Neural progenitor cell (in vitro differentiated cells): ENCODE measurements at places on chromosomes 1 and 21. TPM values are rescaled to one million over a fixed set of nuclear protein-coding genes. Genes with fewer than 3 reads are reported as not detected.

DNA sequence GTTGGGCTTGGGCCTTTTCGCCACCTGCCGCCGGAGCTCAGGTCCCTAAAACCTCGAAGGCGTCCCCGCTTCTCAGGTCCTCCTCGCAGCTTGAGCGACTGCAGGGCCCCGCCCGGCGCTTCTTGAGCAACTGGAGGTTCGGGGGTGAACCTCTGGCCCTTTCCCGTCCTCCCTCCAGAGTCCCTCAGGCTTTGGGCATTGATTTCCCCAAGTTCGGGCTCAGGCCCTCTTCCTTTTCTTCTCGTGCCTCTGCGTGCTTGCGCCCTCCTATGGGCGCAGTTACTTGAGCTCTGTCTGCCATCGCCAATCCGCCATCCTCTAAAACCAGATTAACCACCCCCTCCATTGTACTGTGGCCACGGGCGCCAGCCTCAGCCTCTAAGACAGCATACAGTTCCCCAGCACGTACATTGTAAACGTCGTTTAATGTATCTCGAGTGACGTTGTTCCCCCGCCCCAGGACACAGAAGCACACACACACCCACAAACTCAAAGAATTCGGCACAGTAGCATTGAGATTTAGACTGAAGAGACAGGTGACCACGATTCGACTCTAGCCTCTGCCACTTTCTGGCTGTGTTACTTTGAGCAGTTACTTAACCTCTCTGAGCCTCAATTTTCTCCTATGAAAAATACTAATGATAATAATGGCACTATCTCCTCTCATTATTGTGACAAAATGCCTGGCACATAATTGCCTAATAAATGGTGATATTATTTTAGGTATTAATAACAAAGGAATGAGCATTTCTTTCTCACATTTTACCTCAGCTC is 22.6 kb downstream of the BTG2 start:
- H3K4me3 ChIP-seq, result peak overlapping the region; percentile 38
- peak overlapping the region; percentile 95 for H3K27ac ChIP-seq

- H3K27ac ChIP-seq, result no peak overlapping the region
- no peak for DNase-seq
- no peak overlapping the region for H3K4me3 ChIP-seq
- no peaks in the 10 kb centered on the region for H3K36me3 ChIP-seq
- H3K27me3 ChIP-seq, result no peaks in the 10 kb centered on the region
Measured at GRCh38 chr21:26751305-26751704, 93.9 kb downstream of the ADAMTS1 start.

GRCh38 chr1:243595527-243596210 is 254.4 kb downstream of the AKT3 start:
- no peak overlapping the region for H3K4me3 ChIP-seq
- DNase-seq, result no peak
- H3K36me3 ChIP-seq, result no peaks in the 10 kb centered on the region
- no peak overlapping the region for H3K27ac ChIP-seq
- H3K4me1 ChIP-seq, result no peaks in the 10 kb centered on the region
- H3K27me3 ChIP-seq, result no peaks in the 10 kb centered on the region

DNA sequence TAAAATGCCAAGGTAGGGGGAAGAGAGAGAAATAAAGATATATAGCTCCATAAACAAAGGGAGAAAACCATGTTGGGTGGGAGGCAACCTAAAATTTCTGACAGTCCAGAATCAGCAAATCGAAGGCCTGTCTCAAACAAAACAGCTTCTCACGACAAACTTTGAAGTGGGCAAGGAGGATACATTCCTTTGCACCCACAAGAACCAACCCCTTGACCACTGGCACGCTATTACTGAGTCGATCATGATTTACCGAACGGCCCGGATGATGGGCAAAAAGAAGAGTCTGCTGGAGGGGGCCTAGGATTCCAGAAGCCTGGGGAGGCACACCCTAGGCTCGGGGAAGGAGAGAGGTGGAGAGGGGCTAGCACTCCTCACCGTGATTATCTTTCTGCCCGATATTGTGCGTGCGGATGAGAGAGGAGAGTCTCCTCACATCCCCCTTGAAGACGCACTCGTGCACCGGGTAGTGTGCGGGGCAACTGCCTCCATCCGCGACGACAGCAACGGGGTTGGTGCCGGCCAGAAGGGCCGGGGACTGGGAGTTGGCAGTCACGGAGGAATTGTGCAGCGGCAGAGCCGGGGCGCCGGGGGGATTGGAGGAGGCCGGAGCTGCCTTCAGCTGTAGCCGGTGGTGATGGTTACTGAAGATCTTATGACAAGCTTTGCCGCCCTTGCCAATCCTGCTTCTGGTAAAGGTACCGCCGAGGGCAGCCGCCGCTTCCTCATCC is 756 bp downstream of the ANKRD13C start:
- H3K27ac ChIP-seq, result peak overlapping the region; percentile 95
- no peaks in the 10 kb centered on the region for H3K27me3 ChIP-seq
- DNase-seq, result peak; percentile 38
- peaks cover 7% of the 10 kb centered on the region for H3K4me1 ChIP-seq
- H3K4me3 ChIP-seq, result peak overlapping the region; percentile 73
- no peaks in the 10 kb centered on the region for H3K36me3 ChIP-seq

DNA sequence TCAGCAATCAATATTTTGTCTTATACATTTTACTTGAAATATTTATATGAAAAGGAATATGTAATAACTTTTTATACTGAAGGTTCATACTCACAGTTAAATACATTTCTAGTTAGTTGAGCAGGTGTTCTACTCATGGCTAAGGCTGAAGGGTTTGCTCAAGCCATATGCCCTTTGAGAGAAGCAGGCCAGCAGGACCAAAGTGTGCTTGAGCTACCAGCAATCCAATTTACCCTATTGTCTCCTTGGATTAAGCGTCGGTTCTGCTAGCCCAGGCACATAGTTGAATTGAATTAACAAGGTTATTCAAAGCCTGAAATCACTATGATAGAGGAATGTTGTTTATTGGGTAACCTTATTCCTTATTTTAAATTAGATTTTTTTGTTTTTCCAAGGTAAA is 151.5 kb upstream of the BACE2 start:
- H3K36me3 ChIP-seq, result no peaks in the 10 kb centered on the region
- H3K27ac ChIP-seq, result no peak overlapping the region
- no peak overlapping the region for H3K4me3 ChIP-seq
- peaks cover 12% of the 10 kb centered on the region for H3K4me1 ChIP-seq
- peak; percentile 68 for DNase-seq

GRCh38 chr1:52663716-52664115 is 30.7 kb downstream of the SHISAL2A start:
- H3K27me3 ChIP-seq, result no peaks in the 10 kb centered on the region
- H3K36me3 ChIP-seq, result no peaks in the 10 kb centered on the region
- no peak for DNase-seq
- no peak overlapping the region for H3K4me3 ChIP-seq
- H3K27ac ChIP-seq, result no peak overlapping the region

DNA sequence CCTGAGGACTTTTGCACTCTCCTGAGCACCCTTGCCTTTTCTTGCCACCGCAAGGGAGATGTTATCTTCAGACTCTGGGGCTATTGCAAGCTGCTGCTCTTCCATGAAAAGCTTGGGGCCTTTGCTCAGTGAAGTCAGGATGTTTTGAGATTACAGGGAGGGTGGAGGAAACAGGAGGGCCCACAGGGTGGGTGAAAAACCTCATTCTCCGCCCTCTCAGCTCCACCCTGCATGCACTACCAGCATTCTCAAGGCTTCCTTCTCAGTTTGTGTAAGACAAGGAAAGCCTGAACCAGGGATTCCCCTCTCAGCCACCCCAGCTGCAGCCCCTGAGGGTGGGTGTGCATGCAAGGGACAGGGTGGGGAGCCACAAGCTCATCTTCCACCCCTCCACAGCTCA is 25.8 kb upstream of the ZNF648 start:
- no peak for DNase-seq
- H3K4me3 ChIP-seq, result no peak overlapping the region
- no peaks in the 10 kb centered on the region for H3K4me1 ChIP-seq
- H3K27me3 ChIP-seq, result no peaks in the 10 kb centered on the region

DNA sequence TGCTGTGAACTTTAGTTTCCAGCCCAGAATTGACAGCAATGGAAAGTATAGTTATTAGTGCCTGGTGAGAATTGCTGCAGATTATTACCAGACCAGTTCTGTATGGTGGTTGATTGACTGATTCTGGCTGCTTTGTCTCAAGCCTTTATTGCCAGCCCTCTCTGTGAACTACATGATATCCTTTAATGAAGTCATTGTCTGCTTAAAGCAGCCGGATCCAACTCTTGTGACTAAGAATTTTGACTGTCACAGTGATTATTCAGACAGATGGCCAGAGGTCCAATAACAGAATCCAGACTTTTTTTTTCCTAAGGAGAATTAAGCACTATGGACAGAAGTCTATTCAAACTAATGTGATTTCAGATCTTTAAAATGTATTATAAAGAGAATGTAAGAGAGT is 1548.6 kb upstream of the B3GALT2 start:
- no peaks in the 10 kb centered on the region for H3K27me3 ChIP-seq
- DNase-seq, result no peak
- H3K27ac ChIP-seq, result no peak overlapping the region
- no peaks in the 10 kb centered on the region for H3K4me1 ChIP-seq

DNA sequence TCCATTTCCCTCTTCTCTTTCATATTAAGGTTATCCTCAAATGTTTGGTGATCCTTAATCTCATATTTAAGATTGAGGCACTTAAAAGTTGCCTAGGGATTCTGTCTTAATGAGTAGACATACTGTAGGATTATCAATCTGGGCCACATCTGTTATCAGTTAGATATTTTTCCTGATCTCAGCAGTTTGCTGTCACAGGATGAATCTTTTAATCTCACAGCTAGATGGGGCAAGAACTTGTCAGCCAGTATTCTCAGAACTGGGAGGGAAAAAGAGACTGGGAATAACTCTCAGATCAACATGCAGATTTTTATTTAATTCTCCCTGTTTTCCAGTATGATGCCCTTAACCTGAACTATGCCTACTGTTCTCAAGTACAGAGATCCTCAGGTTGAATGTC is 14.0 kb downstream of the ZNF644 start:
- no peak overlapping the region for H3K27ac ChIP-seq
- peaks cover 25% of the 10 kb centered on the region for H3K36me3 ChIP-seq
- H3K27me3 ChIP-seq, result no peaks in the 10 kb centered on the region
- H3K4me3 ChIP-seq, result no peak overlapping the region
- DNase-seq, result no peak

DNA sequence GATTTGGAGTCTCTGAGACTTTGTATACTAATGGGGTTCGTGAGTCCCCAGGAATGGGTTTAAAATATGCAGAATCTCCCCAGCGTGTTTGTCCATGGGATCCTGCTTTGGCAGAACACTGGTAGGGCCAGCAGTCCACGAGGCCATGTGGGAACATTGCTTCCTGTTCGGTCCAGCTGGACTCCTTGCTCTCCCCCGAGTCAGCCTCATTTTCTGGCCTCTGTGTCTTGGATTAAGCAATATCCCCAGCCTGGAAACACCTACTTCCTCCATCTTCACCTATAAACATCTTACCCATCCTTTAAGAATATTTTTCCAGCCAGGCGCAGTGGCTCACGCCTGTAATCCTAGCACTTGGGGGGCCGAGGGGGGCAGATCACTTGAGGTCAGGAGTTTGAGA is 142.4 kb downstream of the NAV1 start:
- no peaks in the 10 kb centered on the region for H3K27me3 ChIP-seq
- no peak overlapping the region for H3K27ac ChIP-seq
- no peak overlapping the region for H3K4me3 ChIP-seq
- no peaks in the 10 kb centered on the region for H3K36me3 ChIP-seq
- DNase-seq, result no peak
- peaks cover 29% of the 10 kb centered on the region for H3K4me1 ChIP-seq

The OR11L1 gene
- total RNA-seq, result not detected in 2 replicates

The FCRLA gene
- not detected in 2 replicates for total RNA-seq

The SIPA1L2 gene
- 19.5 and 24.8 TPM in 2 replicates for total RNA-seq

The OR2T11 gene
- not detected in 2 replicates for total RNA-seq
